ENCODE measurements at places on chromosomes 5 and 9.

DNA sequence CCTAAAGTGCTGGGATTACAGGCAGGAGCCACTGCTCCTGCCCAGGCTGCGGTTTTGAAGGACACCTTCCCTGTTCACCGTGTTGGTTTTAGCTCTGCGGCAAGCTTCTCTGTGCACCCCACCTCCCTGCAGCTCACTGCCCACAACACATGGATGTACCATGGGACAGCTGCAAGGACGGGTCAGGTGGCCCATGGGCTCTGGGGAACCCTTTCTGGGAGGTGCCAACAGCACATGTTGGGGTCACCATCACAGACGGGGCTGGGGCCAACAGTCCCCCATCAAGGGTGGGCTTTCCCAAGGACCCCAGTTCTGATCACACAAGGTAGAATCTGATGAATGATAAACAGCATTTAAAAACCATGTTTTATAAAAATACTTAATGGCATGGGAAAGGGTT lies 7.5 kb downstream of the EXD3 start:
- DNase-seq, result no peak

GRCh38 chr9:36939655-36940499 lies 94.2 kb downstream of the PAX5 start:
- DNase-seq, result no peak

DNA sequence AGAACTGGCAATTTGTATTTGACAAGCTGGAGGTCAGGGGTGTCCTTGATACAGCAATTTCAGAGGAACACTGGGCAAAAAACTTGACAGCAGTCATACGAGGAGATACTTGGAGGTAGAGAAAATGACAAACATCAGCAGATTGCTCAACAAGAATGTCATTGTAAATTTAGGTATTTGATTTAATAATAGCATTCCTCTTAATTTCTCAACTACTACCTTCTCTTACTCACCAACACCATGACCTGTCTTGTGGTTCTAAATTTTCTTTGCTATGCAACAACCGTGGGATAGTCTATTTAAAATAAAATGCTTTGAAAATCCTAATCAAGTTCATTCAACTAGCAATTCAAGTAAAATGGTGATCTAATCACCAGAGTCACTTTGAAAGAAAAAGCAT lies 128.4 kb downstream of the DNAH5 start:
- no peak for DNase-seq

GRCh38 chr9:134978272-134978671 lies 60.6 kb upstream of the FCN1 start:
- no peak for DNase-seq

- DNase-seq, result no peak
These were observed 141.6 kb downstream of the GHR start for GRCh38 chr5:42564689-42565356.

DNA sequence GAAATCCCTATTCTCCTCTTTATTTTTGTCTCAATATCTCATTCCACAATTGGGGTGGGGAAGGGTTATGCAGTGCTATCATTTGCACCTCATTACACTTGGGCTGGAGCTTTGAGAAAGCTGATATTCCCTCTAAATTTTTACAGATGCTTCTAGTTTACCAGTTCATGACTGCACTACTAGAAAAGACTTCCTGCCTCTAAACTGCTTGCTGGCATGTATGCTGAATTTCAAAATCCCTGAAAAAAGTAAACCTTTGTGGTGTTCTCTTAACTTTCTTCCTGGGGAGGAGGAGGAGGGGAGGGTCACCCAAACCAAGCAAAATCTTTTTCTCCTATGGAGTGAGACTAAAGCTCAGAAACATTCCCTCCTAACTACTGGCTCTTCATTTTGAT lies 45.1 kb downstream of the BNC2 start:
- no peak for DNase-seq

- peak; percentile 31 for DNase-seq
These were observed 859 bp downstream of the CSNK1G3 start for GRCh38 chr5:123512611-123513461.

DNA sequence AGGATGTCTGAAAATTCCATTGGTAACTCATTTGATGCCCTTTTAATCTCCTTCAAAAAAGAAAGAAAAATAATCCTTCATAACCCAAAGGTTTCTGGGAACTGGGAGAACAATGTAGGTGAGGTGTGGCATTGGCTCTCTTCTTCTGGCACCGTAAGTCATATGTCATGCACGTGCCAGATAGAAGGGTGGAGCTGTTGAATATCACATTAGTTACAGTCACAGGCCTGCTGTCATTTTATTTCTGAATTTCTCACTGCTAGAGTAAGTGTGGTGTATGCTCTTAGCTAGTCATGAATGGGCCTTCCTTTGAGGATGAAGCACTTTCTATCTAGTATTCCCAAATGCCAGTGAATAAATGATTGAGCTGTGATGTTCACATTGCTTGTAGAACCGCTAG lies 201.8 kb upstream of the SGCD start:
- no peak for DNase-seq

DNA sequence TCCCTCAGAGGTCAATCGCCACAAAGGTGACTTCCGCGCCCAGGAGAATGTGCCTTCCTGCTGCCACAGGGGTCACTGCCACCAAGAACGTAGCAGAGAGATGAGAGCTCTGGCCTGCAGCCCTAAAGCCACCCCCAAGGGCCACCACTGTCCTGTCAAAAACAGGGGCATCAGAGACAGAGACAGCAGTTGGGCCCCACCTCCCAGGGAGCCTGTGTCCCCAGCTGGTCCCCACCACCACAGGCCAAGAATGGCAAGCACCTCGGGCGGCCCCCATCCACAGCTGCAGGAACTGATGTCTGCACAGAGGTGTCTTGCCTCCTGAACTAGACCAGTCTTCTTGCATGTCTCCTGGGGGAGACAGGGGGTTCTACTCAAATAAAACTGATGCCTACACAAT lies 5.8 kb downstream of the SPATA31E1 start:
- no peak for DNase-seq

Data from central memory CD4-positive, alpha-beta T cell (primary cell).